ENCODE measurements at places on chromosomes 3 and 15. TPM values are rescaled to one million over a fixed set of nuclear protein-coding genes. Genes with fewer than 3 reads are reported as not detected.

Gene PGBD4
- total RNA-seq = 2.1 TPM

Gene ETV5
- 22.9 TPM for total RNA-seq

Gene HCN4
- total RNA-seq = not detected

Gene ATP10A
- 28.4 TPM for total RNA-seq

Gene RTP3
- total RNA-seq = not detected

Gene SEMA3B
- 16.5 TPM for total RNA-seq

Gene TRAK1
- 57.1 TPM for total RNA-seq

Gene ANKUB1
- not detected for total RNA-seq

Gene RARRES1
- total RNA-seq = 6.7 TPM

Gene SCAANT1
- not detected for total RNA-seq

Gene OR5K4
- not detected for total RNA-seq

Gene FMN1
- 3.4 TPM for total RNA-seq

Gene CFAP100
- not detected for total RNA-seq

Gene ANKRD34C
- total RNA-seq = not detected

Gene KBTBD12
- under 0.01 TPM for total RNA-seq

Gene RTP1
- total RNA-seq = not detected

Gene GOLGA8K
- 1.6 TPM for total RNA-seq

Gene OR4F15
- total RNA-seq = not detected

Gene TUSC7
- not detected for total RNA-seq

Gene GALNT15
- 26.9 TPM for total RNA-seq

Gene MESP1
- total RNA-seq = 0.26 TPM

Gene SUSD5
- total RNA-seq = 31.5 TPM

Gene CPNE9
- not detected for total RNA-seq

Gene PTX3
- 549 TPM for total RNA-seq

Gene TPRA1
- 30.1 TPM for total RNA-seq

Gene SSUH2
- total RNA-seq = not detected

Gene CCDC9B
- total RNA-seq = 8.5 TPM

Gene HRH1
- 34.6 TPM for total RNA-seq
